ENCODE measurements at places on chromosomes 11 and 22.

DNA sequence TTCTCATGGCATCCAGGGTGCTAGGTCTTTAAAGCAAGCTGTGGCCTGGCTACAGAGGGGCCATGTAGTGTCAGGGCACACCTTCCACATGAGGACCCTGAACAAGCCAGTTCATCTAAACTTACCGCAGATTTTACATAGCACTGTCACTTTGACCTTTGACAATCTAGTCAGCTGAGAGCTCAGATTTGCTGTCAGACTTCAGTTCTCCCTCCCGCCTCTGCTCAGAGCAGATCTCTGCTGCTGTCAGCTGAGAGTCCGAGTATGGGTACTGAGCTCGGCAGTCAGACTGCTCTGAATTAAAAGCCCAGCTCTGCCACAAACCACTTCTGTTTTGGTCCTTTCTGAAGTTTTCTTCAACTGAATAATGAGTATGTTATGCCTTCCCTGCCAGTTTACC, 507.1 kb downstream of the SOX6 start:
- DNase-seq = no peak

DNA sequence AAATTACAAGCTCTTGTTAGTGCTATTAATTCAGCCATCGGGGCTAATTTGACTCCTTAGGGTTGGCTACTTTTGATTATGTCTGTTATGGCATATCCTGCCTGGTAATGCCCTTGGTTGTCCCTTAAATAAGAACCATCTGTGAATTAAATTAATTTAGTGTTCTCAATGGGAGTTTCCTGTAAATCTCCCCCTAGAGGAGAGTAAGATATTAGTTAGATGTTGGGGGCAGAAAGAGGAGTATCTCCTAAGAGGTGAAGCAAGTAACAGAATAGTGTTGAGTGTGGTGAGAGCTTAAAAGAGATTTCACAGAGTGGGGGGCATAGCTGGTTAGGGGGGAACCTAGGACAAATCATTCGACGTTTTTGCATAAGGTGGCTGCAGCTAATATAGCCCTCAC, 1126.9 kb downstream of the JRKL start:
- DNase-seq = no peak

GRCh38 chr22:23801238-23801821, 14.6 kb downstream of the SMARCB1 start:
- DNase-seq = no peak

- no peak for DNase-seq
Observed at GRCh38 chr11:44955015-44955738, 4.5 kb upstream of the TP53I11 start.

- no peak for DNase-seq
Observed at GRCh38 chr11:2892967-2893528, 7.5 kb upstream of the CDKN1C start.

GRCh38 chr11:130849215-130849568, 67.1 kb downstream of the SNX19 start:
- DNase-seq = no peak

Data from GM12891 (cell line).